ENCODE measurements at places on chromosomes 7 and 10.

DNA sequence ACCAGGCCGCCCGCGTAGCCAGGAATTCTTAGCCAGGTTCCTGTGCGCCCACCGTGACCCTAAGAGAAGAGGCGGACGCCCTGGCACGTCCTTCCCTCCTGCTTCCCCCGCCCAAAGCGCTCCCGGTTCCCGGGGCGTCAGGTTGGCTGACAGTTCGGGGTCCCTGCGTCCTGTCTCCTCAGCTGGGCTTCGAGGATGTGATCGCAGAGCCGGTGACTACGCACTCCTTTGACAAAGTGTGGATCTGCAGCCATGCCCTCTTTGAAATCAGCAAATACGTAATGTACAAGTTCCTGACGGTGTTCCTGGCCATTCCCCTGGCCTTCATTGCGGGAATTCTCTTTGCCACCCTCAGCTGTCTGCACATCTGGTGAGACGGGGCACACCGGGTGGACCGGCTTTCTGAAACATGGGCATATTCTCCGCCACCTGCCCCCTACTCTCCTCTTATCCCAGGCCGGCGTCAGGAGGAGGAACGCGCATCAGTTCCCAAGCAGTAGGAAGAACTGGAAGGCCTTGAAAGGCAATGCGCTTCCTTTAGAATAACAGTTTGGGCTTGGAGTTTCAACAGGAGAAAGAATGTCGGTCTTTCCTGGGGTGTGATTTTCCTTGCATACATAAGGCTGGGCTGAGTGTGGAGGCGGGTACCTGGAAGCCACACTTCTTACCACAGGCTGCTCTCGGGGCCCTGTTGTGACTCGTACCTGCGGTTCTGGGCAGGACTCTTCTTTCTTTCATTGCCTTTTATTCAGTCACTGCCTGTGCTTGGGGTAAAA, 728 bp downstream of the CAV2 start:
- peak; percentile 59 for DNase-seq

GRCh38 chr7:138875794-138876193, 77.8 kb upstream of the ATP6V0A4 start:
- no peak for DNase-seq

GRCh38 chr10:49347827-49348226, 48.1 kb downstream of the DRGX start:
- DNase-seq = no peak

DNA sequence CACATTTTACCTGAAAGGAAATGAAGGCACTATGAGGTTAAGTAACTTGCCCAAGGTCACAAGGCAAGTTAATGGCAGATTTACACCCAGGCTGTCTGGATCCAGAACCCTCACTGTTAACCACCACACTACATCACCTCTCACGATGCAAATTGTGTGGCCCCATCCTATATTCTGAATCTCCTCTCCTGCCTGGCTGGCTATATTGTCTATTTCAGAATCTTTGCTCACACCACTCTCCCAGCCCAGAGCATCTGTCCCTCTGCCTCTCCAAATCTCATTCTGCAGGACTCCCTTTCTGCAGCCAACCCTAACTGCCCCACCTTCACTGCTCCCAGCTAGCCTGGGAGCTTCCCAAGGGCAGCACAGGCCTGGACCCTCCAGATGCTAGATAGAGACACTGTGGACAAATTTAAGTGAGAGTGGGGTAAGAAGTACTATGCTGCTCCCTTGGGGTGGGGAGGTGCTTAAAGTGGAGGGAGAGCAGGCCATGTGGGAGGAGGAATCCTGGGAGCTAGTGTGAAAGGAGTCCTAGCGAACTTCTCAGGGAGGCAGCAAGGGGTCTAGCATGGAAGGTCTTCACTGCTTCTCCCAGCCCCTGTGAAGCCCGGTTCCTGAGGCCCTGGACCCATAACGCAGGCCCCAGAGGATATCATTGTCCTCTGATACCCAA, 786 bp downstream of the CUEDC2 start:
- DNase-seq = peak; percentile 52

DNA sequence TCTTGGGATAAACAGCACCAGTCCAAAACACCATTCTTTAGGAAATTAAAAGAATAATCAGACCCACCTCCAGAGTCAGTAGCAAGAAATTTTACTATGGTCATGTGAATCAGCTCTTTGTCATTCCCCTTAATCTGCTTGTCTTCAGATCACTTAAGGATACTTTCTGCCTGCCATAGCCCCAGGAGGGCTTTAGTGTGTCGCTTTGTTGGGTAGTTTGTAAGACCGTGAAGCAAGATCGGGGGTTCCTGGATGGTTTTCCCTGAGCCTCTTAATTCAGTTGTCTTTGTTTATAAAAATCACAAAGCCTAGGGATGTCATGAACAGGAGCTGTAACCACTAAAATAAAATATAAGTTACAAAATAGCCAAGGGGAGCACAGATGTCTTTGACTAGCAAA, 223.6 kb downstream of the RELN start:
- no peak for DNase-seq

DNA sequence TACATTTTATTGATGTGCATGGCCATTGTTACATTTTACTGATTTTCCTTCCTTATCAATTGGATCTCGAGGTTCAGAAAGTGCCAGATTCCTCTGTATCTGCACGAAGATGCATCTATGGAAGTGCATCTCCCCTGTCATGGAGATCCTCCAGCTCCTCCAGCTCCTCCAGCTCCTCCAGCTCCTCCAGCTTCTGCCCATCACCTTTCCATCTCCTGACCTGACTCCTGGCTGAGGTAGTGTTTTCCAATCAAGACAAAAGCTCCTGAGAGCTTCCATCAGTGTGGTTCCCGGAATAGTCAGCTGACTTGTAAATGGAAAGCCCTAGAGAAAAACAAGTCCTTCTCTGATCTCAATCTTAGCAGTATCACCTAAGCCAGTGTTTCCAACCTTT, 90.8 kb upstream of the KLF6 start:
- no peak for DNase-seq

DNA sequence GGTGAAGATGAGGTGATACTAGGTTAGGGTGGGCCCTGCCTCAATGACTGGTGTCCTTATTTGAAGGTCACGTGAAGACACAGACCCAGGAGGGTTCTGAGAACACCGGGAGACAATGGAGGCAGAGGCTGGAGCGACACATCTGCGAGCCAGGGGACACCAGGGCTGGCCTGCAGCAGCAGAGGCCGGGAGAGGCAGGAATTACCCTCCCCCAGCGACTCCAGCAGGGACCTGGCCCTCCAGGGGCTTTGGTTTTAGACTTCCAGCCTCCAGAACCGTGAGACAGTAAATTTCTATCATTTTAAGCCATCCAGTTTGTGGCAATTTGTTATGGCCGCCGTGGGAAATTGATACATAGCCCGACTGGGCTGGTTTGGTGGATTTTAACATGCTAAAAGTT, 152.2 kb downstream of the DNAJB6 start:
- no peak for DNase-seq

DNA sequence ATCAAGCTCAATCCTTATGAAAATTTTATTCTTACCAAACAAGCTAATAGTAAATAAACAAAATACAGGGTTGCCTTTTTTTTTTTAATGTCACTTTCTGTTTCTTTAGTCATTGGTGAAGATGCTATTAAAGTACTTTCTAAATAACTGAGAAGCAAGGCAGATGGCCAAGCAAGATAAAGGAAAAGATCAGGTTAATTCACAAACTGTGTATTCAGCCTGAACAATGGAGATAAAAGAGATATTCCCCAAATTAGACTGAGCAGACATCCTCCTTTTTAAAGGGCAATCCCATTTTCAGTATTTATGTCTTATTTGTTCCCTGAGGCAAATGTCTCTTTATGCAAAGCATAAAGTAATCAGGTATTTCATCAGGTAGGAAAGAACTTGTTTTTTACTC, 23.1 kb upstream of the XRCC2 start:
- no peak for DNase-seq

- DNase-seq = no peak
Observed at GRCh38 chr10:52348037-52348564, 34.0 kb downstream of the DKK1 start.

DNA sequence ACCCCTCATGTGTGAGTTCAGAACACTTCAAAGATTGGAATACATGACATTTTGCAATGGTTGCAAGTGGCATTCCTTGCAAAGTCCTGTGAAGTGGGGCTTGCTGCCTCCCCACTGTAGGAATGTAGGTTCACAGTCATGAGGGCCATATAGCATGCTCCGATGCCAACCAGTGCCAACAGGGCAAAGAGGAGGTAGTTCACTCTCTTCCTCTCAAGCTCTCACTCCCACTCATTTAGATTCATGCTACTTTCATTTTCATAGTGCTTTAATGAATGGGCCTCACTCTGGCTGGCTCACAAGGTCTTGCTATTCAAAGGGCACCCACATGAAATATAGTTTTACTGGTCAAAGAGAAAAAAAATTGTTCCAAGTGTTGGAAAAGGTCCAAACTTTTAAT, 169.9 kb upstream of the AOAH start:
- DNase-seq = no peak

- no peak for DNase-seq
Observed at GRCh38 chr10:123156078-123156477, 1.9 kb downstream of the BUB3 start.

DNA sequence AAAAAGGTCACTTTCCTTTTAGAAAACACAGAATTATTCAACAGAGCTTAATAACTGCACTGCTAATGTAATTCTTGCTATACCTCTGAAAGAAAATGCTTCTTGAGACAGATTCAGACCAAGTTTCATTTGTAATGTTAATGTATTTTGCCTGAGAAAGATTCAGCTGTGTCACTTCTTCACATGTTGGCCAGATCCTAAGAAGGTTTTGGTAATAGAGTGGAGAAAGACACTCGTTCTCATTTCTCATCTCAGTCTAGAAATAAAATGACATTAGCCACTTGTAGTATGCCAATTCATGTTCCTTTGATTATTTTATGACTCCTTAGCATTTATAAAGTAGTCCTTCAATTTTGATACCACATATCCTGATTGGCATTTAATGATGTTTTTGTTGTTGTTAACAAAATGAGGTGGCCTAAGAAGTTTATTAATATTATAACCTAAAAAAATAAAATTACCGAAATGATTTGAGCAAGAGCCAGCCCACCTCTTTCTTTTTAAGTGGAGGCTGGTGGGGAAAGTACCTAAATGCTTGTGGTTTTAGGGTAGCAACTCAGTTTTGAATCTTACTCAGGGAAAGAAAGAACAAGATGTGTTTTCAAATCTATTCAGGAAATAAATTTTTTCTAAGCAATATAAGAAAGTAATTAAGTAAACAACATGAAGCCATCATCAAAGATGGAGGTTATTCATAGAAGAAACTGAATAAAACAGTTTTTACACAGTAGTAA, 16.4 kb upstream of the ELAPOR2 start:
- DNase-seq = no peak

- peak; percentile 16 for DNase-seq
Observed at GRCh38 chr7:83365746-83366145, 203.1 kb upstream of the PCLO start.

- no peak for DNase-seq
Observed at GRCh38 chr10:130337696-130338635, 201.8 kb downstream of the GLRX3 start.

DNA sequence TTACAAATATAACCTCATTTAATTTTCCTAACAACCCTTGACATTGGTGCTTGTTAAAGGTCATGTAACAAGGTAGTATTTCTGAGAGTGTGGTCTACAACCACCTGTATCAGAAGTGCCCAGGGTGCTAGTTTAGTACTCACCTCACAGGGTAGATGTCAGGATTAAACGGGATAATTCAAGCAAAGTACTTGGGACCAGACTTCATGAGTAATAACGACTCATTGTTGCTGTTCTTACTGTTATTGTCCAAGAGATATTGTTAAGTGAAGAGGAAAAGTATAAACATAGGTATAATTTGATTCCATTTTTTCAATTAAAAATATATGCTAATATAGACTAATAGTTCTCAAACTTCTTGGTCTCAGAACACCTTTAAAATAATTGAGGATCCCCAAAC, 179.3 kb downstream of the WNT2 start:
- DNase-seq = no peak

- peak; percentile 52 for DNase-seq
Observed at GRCh38 chr10:49837051-49837478, 74.9 kb upstream of the OGDHL start.

GRCh38 chr10:5589011-5589660, 64.4 kb downstream of the CALML3 start:
- no peak for DNase-seq
